ENCODE measurements at places on chromosomes 2 and 18.

- DNase-seq: peak; percentile 43
These were observed 122.7 kb downstream of the COL6A3 start for GRCh38 chr2:237291138-237291792.

GRCh38 chr18:11927497-11927896 is 19.4 kb upstream of the MPPE1 start:
- DNase-seq: no peak

DNA sequence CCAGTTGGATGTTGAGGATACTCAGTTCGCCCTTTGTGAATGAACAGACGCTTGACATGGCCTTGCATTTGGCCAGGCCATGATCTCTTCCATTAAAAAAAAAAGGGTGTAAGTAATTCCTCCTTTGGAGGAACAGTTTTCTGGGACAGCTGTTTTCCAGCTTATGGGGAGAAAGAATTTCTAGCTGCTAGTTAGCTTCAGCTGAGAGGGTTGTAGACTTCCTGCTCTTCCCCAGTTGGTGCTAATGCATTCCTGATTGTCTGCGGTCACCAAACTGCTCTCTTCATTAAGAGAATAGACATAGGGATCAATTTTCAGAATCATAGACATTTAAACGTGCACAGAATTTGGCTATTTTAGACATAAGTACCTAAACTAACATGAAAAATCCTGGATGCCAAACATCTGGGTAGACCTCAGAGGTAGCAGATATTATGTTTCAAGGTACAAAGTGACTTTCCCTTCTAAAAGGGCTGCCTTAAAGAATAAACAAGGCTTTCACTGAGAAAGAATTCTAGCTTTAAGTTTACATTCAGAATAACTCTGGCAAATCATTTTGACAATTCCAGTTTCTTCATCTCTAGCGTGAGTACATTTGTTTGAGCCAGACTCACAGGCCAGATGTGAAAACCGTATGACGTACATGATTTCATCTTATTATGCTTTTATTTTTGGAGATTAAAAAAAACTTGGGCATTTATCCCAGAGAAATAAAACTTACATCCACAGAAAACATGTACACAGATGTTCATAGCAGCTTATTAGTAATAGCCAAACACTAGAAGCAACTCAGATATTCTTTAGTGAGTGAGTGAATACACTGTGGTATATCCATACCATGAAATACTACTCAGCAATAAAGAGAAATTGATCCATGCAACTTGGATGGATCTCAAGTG is 71.2 kb downstream of the MAIP1 start:
- DNase-seq: no peak

- DNase-seq: no peak
These were observed 120.1 kb downstream of the ANTXR1 start for GRCh38 chr2:69132960-69133590.

DNA sequence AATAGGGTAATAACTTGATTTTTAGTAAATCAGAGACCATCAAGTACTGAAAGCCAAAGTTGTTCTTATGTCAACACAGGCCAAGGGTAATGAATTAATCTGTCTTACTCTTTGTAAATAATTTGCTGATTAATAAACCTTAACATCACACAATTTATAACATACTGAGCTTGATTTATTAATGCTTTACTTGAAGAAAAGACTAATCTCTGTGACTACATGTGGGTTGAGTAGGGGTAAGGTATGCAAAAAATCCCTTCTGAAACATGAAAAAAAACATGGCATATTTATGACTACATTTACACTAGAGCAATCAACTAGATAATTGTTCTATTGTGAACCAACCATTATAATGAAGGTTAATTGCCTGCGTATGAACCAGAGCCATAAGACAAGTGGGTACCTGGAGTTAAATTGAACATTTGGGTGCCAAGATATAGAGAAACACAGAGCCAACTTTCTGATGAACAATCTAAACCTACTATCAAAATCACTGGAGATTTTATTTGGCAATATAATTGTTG is 67.7 kb upstream of the GRB14 start:
- DNase-seq: no peak

- no peak for DNase-seq
These were observed 94.7 kb downstream of the ANKRD44 start for GRCh38 chr2:197215748-197216360.

DNA sequence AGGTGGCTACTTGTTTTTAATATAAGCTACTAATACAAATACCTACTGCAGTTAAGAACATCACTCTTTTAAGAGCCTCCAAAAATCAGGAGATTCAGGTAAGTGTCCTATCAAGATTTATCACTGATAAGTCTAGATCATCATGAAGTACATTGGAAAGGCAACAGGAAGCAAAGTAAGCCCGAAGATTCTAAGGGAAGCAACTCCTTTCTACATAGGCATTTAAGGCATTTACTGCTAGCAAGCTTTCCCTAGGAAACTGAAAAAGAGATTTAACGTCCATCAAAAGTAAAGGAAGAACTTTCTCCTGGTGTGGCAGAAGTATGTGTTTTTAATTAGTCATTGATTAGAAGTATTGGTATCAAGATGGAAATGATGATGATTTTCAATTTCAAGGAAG is 3.7 kb downstream of the STK17B start:
- no peak for DNase-seq

- no peak for DNase-seq
These were observed 57.9 kb downstream of the GALNT14 start for GRCh38 chr2:31080361-31080760.

- no peak for DNase-seq
These were observed 544.8 kb downstream of the ARHGAP15 start for GRCh38 chr2:143674051-143674450.

DNA sequence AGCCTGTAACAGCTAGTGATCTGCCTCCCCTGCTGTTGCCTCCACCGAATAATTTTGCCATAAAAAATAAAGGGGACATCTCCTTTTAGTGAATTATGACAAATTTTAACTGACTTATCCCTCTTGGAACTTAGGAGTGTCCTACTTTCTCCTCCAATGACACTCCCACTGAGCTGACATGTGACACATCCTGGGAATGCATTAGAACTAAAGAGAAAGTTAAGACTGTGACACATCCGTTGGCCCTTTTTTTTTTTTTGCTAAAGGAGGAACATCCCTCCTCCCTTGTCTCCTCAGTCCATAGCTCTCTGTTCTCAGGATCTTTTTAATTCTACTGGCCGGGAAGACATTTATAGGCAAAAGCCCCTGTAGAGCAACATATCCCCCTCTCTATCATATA is 268.2 kb downstream of the NRXN1 start:
- no peak for DNase-seq

GRCh38 chr2:104863468-104864279 is 9.8 kb downstream of the POU3F3 start:
- DNase-seq: peak; percentile 39

GRCh38 chr2:35788543-35788942 is 567.0 kb upstream of the CRIM1 start:
- DNase-seq: no peak

GRCh38 chr2:160007111-160007510 is 55.3 kb downstream of the PLA2R1 start:
- no peak for DNase-seq

- DNase-seq: peak; percentile 20
These were observed 28.2 kb downstream of the GEMIN6 start for GRCh38 chr2:38806015-38806732.

GRCh38 chr2:24621779-24622538 is 130.9 kb downstream of the NCOA1 start:
- no peak for DNase-seq

- DNase-seq: no peak
These were observed 194.0 kb downstream of the IRS1 start for GRCh38 chr2:226605642-226606041.

DNA sequence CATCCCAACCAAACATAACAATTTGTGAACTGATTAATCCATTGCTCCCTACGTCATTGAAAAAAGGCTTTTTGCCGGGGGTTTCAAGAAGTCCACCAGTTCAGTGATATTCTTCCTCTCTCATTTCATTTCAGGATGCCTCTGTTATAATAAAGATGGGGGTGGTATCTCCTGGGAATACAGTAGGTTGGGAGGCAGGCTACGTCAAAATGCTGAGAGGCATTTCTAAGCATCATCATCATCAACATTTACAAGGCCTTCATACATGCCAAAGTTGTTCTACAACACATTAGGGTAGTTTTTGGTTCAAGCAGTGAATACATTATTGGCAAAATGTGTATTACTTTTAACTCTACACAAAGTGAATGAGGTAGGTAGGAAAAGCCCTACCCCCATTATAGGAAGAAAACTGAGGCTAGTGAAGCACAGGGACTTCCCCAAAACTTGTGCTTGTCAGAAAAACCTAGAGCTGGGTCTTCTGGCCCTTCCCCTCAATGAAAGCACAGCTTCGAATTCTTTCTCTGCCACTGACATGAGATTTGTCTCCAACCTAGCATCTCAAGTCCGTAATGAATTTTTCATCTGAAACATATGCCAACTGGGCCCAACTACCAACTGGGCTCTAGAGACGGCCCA is 11.3 kb downstream of the OSR1 start:
- DNase-seq: no peak

DNA sequence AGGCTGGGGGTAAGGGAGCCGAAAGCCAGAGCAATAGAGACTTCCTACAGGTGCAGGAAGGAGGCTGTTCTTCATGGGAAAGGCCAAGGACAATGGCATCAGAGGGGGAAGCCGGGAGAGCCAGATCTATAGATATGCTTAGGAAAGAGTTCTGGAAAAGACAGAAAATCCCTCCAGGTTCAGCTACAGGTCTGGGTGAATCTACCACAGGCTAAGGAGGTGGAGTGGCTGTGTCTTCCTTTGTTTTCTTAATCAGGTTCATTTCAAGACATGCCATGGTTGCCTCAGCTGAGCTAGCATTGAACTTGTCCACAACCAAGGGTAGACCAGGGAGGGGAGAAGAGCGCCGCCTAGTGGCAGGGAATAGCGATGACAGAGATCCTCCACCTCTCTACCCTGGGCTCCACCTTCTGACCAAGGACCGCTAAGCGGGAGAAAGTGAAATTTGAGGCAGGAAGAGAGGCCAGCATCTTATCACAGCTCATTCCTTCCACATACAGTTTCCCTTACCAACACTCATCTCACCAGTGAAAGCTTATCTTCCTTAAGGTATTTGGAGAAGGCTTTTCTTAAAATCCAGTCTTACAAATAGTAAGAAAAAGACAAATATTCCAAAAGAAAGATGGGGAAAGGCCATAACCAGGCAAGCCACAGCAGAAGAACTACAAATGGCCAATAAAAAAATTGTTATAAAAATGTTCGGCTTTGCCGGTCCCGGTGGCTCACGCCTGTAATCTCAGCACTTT is 74.2 kb downstream of the VIT start:
- no peak for DNase-seq

- DNase-seq: no peak
These were observed 27.8 kb downstream of the SPIRE1 start for GRCh38 chr18:12630136-12630535.

DNA sequence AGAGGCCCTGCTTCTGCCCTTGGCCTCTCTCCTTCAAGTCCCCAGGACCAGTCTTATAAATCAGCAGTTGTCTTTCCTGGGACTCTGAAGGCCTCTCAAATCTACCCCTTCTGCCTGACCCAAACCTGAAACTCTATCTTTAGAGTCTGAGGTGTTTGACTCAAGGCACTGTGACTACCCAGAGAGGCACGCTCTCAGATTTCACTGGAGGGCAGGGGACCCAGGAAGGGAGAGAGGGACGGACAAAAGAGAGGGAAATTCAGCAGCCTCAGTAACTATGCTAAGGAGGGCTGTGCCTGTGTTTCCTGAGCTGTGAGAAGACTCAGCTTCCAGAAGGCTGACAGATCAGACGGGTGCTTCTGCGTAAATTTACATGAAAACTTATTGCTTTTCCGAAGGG is 217.8 kb downstream of the HAUS1 start:
- DNase-seq: no peak

DNA sequence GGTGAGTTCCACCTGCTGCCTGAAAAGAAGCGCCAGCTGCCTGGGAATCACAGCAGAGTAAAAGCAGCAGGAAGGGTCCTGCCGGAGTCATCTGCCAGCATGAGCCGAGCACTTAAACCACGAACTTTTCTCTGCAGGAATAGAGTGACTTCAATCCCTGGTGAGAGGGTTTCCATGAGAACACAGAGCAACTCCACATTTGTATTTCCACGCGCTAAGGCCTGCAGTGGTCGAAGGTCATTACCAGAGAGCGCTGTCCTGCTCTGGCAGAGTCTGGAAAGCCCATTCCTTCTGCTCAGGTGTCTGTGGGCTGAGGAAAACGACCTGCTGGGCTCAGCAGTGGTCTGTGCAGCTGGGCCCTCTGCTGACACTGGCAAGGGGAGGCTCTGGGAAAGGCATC is 6.7 kb downstream of the PASK start:
- DNase-seq: no peak

Measured in Ammon's horn (tissue), 1 donor.